CD4-positive, alpha-beta T cell treated with Interleukin-1 beta for 1 hour (primary cell): ENCODE measurements at places on chromosomes 13 and 19.
A peak's percentile ranks its signal among the peaks of the same experiment; 100 is the strongest.

DNA sequence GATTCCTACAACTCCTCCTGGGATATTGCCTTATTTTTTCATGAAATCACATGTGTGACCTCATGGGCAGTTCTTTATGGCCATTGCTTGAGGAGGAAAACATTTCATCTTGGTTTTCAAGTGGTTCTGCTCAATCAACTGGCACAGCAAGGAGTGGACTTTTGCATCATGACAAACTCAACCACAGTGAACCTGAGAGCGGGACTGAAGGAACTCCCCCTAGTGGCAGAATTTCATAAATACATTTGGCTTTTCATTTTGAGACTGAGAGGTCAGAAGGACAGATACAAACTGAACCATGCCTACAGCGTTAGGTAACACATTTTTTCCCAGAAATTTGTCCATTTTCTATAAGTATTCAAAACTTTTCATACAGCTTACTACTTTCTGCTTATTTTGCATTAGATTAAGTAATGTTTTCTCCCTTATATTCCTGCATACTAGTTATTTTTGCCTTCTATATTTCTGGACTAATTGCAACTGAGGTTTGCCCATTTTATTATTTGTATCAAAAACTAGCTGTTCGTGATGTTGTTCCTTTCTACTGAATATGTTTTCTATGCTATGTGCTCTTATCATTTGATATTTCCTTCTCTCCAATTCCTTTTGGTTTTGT lies 13.4 kb upstream of the SIGLEC12 start:
- peak; percentile 53 for DNase-seq

DNA sequence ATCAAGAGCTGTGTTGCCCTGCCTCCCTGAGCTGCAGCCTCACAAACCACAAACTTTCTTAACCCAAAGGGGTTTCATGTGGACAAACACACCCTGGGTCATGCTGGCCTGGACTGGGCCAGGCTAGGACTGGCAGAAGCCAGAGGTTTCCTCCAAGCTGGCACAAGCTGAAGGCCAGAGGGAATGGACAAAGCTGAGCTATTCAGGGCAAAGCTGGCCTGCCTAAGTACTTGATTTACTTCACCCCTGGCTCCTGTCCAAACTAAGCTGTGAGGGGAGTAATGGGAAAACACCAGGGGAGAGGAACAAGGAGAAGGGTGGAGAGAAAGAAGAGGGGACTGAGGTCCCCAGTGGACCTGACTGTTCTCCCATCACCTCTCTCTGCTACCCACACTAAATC lies 6.2 kb downstream of the CPAMD8 start:
- no peak for DNase-seq

DNA sequence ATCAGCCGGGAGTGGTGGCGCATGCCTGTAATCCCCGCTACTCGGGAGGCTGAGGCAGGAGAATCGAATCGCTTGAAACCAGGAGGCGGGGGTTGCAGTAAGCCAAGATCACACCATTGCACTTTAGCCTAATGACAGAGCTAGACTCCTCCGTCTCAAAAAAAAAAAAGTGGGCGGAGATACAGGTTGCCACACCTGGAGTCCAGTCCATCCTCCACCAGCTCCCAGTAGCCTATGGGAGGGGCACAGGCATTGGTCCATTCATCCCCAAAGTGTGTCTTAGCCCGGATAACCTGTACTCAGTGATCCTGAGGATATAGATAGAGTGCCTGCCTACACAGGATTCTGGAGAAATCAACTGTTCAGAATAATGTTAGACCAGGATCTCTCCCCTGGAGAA lies 3.4 kb upstream of the DOT1L start:
- DNase-seq: no peak

DNA sequence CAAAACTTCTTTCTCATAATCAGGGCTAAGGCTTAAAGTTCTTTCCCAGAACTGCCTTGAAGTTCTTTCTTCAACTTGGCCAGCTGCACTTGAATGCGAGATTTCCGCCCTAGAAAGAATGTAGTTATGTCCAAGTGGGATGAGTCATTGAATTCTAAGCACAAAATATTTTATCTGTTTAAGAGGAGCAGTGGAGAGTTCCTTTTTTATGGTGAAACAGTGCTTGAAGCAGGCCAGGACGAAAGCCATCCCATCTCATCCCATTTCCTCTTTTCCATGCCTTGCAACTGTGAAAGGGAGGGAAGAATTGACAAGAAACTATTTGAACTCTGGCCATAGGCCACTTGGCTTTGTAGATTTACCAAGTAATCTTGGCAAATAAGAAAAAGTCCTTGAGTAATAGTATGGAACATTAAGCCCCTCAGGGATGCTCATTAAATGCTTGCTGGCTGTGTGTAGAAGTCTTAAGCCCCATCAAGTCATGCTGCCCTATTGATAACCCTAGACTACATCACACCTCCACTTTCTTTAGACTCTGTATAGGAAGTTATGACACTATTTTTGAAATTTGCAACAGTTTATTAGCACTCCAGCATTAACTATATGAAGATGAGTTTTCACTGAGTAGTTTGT lies 174.5 kb downstream of the KCTD12 start:
- DNase-seq: no peak

- no peak for DNase-seq
Observed at GRCh38 chr19:57327993-57328392, 7.7 kb downstream of the ZNF543 start.

DNA sequence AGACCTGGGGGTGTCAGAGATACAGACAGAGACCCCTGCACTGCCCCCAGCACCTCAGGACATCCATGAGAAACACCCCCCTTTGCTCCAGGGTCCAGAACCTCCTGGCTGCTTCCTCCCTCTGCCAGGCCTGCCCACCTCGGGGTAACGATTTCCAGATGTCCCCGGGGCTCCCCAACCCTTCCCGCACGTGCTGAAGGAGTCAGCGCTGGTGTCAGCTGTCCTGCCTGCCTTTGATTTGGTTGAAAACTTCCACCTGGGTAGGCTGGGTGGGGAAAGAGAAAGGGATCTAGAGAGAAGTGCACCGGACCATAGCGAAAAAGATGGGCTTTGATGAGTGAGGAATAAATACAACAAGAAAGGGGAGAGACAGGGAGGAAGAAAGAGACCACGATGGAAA lies 1.5 kb upstream of the CGB7 start:
- no peak for DNase-seq

- no peak for DNase-seq
Observed at GRCh38 chr19:32908641-32909190, 39.1 kb upstream of the SLC7A9 start.

DNA sequence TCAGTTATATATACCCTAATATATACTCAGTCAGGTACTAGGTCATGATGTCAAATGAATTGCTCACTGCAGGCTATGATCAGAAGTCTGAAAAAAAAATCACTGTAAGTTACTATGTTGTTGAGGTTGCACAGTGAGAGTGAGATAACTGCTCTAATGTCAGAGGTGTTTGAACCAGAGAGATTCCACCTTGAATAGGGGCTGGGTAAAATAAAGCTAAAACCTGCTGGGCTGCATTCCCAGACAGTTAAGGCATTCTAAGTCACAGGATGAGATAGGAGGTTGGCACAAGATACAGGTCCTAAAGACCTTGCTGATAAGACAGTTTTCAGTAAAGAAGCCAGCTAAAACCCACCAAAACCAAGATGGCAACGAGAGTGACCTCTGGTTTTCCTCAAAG lies 10.2 kb downstream of the EPSTI1 start:
- no peak for DNase-seq

GRCh38 chr13:106117035-106117434 lies 418.4 kb downstream of the EFNB2 start:
- DNase-seq: no peak

- no peak for DNase-seq
Observed at GRCh38 chr13:25890671-25891212, 161.1 kb downstream of the SHISA2 start.

- DNase-seq: no peak
Observed at GRCh38 chr13:75236774-75237173, 245.2 kb downstream of the TBC1D4 start.

- DNase-seq: no peak
Observed at GRCh38 chr13:99155821-99156220, 44.8 kb upstream of the UBAC2 start.

GRCh38 chr13:38905081-38905480 lies 85.5 kb downstream of the STOML3 start:
- no peak for DNase-seq

- DNase-seq: no peak
Observed at GRCh38 chr19:16446108-16446723, 25.6 kb downstream of the EPS15L1 start.

DNA sequence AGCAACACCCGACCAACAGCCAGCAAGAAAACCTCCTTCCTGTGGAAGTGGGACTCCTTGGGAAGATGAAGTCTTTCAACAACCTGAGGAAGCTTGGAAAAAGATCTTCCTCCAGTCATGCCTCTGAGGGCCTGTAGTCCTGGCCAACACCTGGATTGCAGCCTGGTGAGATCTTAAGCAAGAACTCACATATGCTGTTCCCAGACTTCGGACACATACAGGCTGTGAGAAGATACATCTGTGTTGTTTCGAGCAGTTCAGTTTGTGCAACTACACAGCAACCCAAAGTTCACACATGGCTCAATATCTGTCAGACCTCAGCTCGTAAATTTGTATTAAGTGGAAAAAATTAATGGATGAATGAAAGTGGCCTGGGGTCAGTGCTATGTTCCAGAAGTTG lies 65.1 kb upstream of the UBAC2 start:
- DNase-seq: no peak

GRCh38 chr19:18464646-18465045 lies 26.7 kb upstream of the ISYNA1 start:
- no peak for DNase-seq

- DNase-seq: no peak
Observed at GRCh38 chr19:2046046-2046907, 4.8 kb downstream of the MKNK2 start.
